ENCODE measurements at places on chromosomes 12 and 14. TPM values are rescaled to one million over a fixed set of nuclear protein-coding genes. Genes with fewer than 3 reads are reported as not detected.

Gene DACT1
- 18.6 TPM for total RNA-seq

DNA sequence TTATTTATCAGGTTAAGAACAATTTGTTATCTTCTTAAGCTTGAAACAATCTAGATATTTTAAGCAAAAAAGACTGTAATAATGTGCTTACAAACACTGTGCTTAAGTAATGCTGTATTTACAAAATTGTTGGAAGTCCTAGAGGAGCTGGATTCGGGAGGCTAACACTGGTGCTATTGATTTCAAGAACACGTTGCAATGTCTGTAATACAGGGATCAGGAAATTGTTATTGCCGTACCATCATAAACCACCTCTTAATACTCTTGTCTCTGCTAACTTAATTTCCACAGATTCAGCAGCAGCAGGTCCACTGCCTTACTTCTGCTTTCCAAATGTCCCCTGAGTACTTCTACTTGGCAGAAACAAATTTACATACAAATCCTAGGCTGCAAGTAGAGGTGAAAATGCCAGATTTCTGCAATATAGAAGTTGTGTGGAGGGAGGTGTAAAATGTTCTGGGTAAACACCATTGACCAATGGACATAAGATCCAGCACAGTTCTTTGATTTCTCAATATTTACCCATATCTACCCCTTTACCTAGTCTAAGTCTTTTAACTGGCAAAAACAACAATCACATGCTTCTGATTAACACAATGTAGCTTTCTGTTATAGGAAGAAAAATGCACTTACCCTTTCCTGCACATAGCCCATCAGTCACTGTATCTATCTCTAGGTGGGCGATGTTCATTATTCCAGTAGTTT is 663.4 kb downstream of the TMTC2 start:
- no peak for DNase-seq

DNA sequence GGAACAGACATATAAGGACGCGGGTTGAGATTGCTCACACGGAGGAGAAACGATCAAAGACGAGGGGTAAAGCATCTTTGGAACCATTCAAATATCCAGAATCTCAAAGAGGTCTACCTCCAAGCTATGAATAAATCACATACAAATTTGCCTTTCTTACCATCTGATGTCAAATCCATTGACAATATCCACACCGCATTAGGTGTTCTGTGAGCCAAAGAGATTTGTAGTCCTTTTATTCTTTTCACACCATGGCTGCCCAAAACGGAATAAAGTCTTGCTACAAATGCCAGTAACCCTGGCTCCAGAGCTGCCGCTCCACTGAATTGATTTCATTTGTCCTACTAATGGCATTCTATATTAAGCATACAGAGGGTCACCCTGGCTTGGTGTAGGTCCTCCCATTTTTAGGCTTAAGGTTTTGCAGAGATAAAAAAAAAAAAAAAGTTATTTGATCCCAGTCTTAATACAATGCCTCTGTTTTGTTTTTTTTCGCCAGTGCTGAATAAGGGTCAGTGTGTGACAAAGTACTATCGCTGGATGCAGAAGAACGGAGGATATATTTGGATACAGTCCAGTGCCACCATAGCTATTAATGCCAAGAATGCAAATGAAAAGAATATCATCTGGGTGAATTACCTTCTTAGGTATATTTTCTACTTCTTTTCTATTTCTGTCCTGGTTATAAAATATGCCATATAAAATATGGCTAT is 157.3 kb downstream of the EGLN3 start:
- DNase-seq = no peak

DNA sequence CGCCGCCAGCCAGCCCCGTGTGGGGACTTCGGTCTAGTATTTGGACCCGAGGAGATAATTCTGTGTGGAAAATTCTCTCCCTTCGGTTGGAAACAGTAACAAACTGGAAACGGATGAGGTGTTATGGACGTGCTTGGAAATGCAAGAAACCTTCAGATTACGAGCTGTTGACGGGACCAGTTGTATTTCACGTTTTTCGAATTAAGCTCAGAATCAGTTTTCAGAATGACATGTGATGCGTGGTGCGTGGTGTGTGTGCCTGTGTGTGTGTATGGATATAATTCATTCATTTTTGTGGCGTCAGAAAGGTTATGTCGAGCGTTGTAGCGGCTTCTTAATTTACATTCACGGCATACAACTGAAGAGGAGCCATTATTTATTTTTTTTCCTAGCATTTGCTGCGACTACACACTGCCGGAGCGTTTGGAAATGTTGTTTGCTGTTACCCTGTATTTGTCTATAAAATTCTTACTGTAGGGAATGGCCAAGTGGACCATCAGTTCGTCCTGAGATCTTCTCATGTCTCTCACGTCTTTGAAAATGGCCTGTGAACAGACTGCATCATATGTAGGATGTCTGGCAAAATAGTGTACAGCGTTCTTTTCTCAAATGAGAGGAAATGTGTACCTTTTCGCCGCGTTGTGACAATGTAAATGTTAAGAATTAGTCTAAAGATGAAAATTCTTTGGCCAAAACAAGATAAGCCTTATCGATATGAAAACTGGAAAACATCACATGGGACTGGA is 1.3 kb downstream of the TRAF3 start:
- DNase-seq = no peak

GRCh38 chr14:96584199-96584906 is 82.2 kb downstream of the PAPOLA start:
- peak; percentile 87 for DNase-seq

DNA sequence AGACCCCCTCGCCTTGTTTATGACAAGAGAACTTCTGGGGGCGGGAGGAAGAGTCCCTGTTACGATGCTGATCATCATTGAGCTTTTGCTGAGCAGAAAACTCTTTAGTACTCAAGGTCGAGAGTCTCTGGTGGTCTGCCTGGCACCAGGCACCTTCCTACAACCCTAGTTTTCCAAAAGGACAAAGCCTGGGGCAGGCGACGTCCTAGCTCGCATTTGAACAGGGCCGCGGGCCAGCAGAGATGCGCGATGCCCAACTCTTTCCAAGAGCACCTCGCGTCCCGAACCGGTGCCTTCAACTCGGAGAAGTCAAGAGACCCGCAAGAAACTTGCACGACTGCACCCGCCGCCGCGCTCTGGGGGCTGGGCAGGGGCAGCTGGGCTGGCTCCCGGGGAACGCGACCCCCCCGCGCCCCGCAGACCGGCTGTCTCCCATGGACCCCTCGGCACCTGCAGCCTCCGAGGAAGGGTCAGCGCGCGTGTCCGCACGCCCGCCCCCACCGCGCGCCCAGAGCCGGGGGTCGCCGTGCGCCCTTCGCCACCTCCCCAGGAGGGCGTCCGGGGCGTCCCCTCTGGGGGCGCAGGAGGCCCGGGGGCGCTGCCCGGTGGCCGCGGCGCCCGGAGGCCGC is 377 bp upstream of the BCL7A start:
- DNase-seq = peak; percentile 65

Gene WNT1
- not detected for total RNA-seq

Gene TPI1
- total RNA-seq = 437 TPM

DNA sequence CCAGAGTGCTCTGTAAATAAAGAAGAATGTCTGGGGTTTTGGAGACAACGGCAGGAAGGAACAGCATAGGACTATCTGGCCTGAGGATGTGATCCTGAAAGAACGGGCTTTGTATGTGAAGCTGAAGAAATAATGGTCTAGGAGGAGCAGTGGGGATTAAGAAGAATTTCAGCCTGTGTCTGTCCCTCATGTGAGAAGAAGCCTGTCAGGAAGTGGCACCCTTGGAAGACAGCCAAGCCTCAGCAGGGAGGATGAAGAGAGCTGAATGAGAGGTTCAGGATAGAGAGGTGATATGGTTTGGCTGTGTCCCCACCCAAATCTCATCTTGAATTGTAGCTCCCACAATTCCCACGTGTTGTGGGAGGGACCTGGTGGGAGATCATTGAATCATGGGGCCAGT is 56.9 kb upstream of the TCL1A start:
- no peak for DNase-seq

- no peak for DNase-seq
Observed at GRCh38 chr12:3463921-3464320, 27.1 kb upstream of the PRMT8 start.

Gene SERPINA10
- total RNA-seq = not detected

Gene HOXC10
- total RNA-seq = 50.7 TPM

Gene SRRM4
- total RNA-seq = 0.06 TPM

Gene TROAP
- 1.0 TPM for total RNA-seq
